ENCODE measurements at places on chromosomes 12 and 14.

DNA sequence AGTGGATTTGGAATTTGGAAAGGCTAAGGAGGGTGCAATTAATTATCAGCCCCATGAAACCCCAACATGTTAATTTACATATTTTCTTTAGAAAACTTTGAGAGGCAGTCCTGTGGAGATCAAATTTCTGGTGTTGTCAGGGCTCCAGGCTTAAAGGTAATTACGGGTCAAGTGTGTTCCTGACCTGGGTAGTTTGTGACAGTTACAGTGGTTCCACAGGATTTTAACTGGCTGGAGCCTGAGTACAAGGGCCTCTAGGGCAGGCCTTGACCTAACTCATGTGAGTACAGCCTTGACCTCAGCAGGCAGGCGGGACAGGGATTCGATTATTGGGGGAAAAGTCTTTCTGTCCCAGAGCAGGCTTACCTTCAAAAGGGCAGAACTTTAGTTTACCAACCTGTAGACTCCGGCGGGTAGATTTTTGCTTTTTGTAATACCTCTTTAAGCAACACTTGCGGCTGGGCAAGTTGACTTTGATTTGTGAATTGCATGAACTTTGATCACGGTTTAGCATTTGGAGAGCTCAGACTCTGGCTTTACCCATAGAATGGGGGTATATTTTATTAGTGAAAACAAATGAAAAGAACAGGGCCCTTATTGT lies 8.4 kb upstream of the PPTC7 start:
- DNase-seq: no peak

GRCh38 chr14:84783511-84783910 lies 746.4 kb upstream of the FLRT2 start:
- DNase-seq: peak; percentile 6

- no peak for DNase-seq
Observed at GRCh38 chr12:42283739-42284138, 42.2 kb downstream of the ZCRB1 start.

DNA sequence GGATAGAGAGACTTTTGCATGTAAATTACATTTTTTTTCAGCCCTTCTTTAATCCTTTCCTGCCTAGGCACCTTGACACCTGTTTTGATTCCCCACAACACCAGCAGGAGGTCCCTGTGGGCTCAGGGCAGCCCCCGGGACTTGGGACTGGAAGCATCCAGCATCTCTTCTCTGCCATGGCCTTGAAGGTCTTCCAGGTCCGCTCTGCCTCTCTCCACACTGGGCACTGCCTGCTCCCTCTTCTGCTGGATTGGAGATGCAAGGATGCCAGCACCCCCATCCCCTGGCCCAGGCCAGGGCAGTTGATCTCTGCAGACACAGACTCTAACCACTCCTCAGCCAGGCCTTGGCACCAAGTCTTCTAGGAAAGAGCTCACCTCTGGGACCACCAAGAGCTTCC lies 134.5 kb upstream of the C14orf180 start:
- DNase-seq: no peak

DNA sequence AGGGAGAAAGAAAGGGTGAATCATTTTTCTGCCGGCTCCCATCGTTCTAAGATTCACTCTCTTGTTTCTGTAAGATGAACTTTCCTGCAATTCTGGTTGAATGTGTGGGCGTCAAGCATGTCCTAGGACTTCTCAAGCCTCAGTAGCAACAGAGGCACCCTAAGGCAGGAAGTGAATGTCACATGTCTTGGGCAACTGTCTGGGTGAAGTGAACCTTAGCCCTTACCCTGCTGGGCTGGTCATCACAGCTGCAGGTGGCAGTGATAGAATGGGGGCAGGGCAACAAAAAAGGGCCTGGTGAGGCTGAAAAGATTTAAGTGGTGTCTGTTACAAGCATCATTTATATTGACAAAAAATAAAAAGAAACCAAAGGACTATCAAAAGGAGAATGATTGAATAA lies 45.9 kb upstream of the CAND1 start:
- DNase-seq: no peak

- DNase-seq: peak; percentile 37
Observed at GRCh38 chr12:62604871-62605270, 138.2 kb downstream of the MON2 start.

DNA sequence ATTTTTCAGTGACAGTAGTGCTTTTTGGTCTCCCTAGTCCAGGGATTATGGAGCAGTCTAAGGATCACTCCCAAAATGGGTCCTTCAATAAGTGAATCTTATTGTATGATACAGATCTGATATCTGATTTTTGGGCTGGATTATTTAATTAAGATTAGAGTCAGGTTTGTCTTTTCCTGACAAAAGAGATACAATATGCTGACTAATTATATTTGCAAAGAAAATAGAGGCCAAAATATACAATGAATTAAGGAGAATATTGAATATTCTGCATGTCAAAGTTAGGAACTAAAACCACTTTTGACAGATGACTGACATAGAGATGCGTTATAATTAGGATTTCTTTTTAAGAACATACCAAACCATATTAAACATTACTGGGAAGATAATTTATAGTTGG lies 175.2 kb downstream of the FOXG1 start:
- no peak for DNase-seq

- no peak for DNase-seq
Observed at GRCh38 chr14:34680806-34681479, 33.5 kb downstream of the CFL2 start.

DNA sequence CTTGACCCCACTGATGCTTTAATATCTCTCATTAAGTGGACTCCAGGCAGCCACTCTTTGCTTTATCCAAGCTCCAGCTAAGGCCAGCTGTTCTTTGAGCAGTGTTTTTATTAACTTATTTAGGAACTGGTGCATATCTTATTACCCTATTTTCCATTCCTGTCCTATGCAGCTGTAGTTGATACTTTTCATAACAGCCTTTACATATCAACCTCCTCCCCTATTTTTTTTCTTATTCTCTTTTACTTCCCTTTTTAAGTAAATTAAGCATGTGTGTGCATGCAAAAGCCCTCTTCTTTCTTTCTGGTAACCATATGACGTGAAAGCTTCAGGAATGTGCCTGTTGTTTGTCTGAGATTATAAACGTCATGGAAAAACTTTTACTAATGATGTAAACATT lies 121.2 kb downstream of the PTPRQ start:
- peak; percentile 55 for DNase-seq

DNA sequence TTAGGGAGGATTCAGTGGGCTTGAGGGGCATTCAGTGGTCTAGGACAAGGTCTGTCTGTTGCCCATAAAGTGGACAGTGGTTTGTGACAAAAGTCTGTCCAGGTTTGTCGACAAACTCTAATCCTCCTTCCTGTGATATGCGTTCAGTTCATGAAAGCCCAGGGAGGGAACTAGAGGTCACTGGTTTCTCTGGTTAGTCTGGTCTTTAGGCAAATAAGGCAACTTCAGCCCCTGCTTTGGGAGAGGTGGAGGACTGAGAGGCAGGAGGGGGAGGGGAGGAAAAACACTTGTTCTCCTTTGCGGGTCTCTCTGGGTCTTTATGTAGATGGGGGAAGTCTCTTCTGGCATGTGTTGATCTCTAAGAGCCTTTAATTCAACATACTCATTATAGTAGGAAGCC lies 235.1 kb upstream of the PWP1 start:
- DNase-seq: no peak

GRCh38 chr12:81095501-81096232 lies 17.8 kb downstream of the ACSS3 start:
- DNase-seq: no peak

- DNase-seq: no peak
Observed at GRCh38 chr12:82919388-82920054, 232.8 kb downstream of the TMTC2 start.

Data from astrocyte of the spinal cord (primary cell).